NCI-H1417 treated with DMSO at 0.1 percent for 48 hours (cell line): ENCODE measurements at places on chromosomes 3 and 15.

DNA sequence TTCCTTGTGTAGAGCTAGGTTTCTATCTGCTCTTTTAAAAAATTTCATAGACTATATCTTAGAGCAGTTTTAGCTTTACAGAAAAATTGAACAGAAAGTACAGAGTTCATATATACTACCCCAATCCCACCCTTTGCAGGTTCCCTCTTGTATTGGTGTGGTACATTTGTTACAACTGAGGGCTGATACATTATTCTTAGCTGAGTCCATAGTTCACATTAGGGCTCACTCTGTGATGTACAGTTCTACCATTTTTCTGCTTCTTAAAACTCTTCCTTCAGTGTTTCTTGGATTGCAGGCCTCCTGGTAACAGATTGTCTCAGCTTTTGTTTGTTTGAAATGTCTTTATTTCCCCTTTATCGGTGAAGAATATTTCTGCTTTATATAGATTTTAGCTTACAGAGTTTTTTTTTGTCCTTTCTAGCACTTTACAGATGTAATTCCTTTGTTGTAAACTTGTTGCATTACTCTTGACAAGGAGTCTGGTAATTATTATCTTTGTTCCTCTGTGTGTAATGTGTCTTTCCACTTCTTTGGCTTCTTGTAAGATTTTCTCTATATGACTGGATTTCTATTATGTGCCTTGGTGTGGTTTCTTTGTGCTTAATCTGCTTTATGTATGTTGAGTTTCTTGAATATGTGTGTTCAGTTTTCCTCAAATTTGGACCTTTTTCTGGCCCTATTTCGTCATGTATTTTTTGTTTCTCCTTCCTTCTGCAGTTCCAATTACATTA lies 25.3 kb downstream of the MEF2A start:
- no peak for DNase-seq

DNA sequence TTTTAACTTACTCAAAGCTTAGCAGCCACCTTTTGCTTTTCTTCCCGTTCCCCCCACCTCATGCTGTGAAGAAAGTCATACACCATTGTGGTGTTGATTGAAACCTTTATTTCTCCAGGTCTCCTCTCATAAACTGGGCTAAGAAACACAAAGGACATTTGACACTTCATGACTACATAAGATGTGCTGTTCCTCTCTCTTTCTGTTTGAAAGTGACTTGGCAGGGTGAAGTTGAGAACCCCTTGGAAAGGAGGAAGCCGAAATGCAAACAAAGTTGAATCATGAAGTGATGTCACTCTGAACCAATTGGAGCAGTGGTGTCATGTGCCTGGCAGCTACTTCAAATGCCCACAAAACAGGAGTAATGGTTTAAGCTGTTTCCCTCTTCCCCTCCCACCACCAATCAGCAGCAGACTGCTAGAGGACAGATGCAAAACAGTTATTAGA lies 174.7 kb downstream of the IGF1R start:
- DNase-seq, result no peak

DNA sequence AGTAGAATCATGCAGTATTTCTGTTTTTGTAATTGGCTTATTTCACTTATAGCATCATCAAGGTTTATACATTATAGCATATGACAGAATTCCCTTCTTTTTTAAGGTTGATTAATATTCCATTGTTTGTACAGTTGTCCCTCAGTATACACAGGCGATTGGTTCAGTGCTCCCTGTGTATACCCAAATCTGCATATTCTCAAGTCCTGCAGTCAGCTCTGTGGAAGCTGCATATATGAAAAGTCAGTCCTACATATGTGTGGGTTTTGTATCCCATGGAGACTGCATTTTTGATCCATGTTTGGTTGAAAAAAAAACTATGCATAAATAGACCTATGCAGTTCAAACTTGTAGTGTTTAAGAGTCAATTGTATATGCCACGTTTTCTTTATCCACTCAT lies 127.7 kb downstream of the ISL2 start:
- DNase-seq, result no peak

GRCh38 chr15:75025548-75026260 lies 2.3 kb downstream of the PPCDC start:
- DNase-seq, result no peak

DNA sequence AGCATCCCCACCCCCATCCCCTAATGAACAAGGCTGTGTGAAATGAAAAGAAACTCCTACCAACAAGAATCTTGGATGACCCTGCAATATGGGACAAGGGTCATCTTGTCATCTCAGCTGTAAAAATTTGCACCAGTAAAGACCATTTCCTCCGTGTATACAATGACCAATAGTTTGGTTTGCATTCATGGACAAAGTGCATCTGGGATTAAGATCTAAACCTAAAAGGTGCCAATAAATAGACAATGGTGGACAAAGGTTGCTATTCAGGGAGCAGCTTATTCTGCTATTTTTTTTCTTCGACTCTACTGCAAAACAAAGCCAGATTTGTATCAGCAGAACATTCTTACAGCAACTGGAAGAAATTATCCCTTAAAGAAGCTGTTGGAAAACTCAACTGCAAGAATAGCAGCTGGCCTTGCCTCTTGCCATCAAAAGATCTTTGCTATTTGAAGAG lies 8.0 kb downstream of the MGLL start:
- DNase-seq, result no peak

DNA sequence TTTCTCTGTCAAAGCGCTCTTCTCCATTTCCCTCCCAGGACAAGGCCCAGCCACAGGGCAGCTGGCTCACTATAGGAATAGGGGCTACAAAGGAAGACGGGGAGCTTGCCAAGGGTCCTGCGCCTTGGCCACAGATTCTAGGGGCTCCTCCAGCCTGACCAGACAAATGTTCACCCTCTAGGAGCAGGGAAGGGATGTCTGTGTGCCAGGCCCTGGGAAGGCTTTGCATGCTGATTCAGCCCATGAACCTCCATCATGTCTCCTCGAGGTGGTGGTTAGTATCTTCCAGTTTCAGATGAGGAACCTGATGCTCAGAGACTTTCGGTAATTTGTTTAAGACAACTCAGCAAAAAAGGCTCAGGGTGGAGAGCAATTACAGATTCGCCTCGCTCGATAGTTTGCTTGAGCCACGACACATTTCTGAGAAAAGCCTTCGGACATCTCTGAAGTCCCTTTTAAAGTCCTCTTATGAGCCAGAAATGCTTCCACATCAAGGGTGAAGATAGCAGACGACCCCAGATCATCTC lies 110.0 kb downstream of the XXYLT1 start:
- DNase-seq, result no peak

- DNase-seq, result no peak
Observed at GRCh38 chr3:42148982-42149432, 57.9 kb downstream of the TRAK1 start.

- no peak for DNase-seq
Observed at GRCh38 chr15:67296188-67296587, 41.6 kb downstream of the IQCH start.

DNA sequence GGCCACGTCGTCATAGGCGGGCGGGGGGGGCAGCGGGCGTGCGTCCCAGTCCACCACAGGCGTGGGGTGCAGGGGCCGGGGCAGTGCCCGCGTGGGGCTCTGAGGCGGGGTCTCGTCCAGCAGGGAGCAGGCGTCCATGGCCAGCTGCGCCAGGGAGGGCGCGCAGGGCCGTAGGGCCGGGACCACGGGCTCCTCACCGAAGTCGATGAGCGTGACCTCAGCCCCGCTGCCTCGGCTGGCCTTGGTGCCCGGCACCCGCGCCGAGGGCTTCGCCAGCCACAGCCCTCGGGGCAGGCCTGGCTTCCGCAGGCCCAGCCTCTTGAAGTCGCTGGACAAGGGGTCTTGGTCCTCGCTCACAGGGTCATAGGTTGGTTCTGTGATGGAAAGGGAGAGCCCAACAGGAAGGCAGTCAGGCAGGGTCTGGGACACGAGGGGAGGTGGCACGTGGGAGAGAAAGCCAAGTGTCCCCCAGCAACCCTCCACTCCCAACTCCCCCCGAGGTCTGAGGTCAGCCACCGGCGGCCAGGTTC lies 40.0 kb downstream of the TNK2 start:
- no peak for DNase-seq

GRCh38 chr3:30226601-30227151 lies 379.7 kb upstream of the TGFBR2 start:
- no peak for DNase-seq

- DNase-seq, result no peak
Observed at GRCh38 chr3:26029321-26029720, 239.4 kb downstream of the OXSM start.
